ENCODE measurements at places on chromosomes 11 and 22. TPM values are rescaled to one million over a fixed set of nuclear protein-coding genes. Genes with fewer than 3 reads are reported as not detected.

The MRGPRX1 gene
- total RNA-seq, result not detected

The KRTAP5-2 gene
- total RNA-seq, result not detected

The MAJIN gene
- total RNA-seq, result 0.71 TPM

The SPI1 gene
- total RNA-seq, result 98.3 TPM

The OR6A2 gene
- total RNA-seq, result 0.10 TPM

The CALCA gene
- not detected for total RNA-seq

The SCGB1A1 gene
- not detected for total RNA-seq

The KRTAP5-11 gene
- not detected for total RNA-seq

DNA sequence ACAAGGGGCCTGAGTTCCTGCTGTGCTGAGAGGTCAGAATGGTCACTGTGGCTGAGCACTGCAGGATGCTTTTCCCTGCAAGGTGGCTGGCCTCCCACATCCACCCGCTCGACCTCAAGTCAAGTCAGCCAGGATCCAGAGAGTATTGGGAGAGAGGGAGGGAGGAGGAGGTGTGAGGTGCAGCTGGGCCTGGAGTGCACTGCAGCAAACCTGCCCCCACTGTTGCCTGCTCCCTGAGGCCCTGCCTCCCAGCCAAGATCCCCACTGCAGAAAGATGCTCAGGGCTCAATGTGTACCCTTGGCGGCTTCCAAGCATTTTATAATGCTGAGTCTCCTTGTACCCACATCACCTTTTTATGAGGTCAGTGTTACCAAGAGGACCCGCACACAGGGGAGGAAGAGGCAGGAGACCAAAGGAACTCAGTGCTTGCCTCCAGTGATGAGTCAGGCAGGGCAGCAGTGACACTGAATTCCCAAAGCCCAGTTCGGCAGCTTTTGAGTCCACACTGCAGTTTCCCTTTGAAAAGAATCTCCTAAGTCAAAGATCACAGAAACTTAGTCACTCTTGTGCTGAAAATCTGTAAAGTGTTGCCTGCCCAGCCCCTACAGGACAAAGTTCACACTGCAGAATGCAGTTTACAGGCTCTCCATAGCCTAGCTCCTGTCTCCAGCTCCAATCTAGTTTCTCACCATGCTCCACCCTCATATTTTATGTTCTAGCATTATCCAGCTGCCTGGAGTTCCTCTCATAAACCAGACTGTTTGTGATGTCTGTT is 3.1 kb downstream of the ENDOD1 start:
- peak; percentile 37 for DNase-seq

- no peak for DNase-seq
Observed at GRCh38 chr11:130313383-130314183, 1.1 kb downstream of the ZBTB44 start.

DNA sequence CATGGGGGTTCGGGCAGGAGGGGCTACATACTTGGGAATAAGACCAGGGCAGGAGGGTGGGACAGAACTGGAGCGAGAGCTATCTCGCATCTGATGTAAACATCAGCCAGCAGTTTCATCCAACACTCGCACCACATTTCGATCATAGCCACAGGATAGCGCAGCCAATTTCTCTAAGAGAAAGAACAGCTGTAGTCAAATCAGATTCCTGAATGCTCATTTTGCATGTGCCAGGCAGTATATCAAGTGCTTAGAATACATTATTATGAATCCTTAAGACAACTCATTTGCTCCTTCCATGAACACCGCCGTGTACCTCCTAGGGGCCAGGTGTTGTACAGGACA is 14.5 kb downstream of the DGCR2 start:
- no peak for DNase-seq

DNA sequence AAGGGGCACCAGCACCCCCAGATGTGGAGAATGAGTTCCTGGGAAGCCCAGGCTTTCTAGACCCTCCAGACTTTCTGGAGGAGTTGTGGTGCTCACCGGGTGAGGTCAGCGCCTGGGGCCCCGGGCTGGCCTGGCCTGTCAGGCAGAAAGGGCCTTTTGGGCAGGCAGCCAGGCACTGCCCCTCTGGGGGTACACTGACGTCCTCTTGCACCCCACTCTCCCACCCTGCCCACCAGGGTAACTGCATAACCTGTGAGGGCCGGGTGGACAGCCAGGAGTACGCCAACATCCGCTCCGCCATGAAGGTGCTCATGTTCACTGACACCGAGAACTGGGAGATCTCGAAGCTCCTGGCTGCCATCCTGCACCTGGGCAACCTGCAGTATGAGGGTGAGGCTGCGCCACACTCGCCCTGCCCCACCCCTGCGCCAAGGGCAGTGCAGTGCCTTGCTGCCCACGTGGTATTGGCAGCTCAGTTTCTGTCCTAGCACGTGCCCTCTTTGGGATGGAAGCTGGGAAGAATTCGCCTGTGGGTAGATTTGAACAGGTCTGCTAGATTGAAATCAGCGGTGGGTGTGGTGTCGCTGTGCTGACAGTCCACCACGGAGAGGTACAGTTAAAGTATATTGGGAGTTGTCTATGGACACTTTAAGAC is 30.1 kb downstream of the MYO7A start:
- DNase-seq, result no peak

GRCh38 chr11:77003963-77004362 is 30.2 kb upstream of the B3GNT6 start:
- DNase-seq, result no peak

DNA sequence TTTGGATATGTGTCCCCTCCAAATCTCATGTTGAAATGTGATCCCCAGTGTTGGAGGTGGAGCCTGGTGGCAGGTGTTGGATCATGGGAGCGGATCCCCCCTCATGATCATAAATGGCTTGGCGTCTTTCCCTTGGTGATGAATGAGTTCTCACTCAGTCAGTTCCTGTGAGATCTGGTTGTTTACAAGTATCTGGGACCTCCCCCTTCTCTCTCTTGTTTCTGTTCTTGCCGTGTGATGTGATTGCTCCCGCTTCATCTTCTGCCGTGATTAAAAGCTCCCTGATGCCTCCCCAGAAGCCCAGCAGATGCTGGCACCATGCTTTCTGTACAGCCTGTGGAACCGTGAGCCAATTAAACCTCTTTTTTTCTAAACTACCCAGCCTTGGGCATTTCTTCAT is 102.2 kb downstream of the SEZ6L start:
- DNase-seq, result no peak

DNA sequence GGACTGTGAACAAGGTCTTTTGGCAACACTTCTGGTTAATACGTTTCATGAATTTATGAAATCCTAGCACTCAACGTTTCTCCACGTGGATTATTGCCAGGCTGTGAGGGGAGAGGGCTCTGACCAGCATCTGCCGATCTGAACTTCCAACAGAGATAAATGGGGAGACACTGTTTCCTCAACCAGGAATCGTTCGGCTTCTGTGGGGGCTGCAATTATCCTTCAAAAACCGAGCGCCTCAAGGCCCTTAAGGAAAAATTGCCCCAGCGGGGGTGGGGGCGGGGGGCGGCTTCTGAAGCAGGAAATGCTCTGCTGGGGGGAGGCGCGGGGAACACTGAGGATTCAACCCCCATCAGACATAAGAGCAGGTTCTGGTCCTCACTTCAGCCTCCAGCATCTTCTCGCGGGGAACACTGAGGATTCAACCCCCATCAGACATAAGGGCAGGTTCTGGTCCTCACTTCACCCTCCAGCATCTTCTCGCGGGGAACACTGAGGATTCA is 155.6 kb downstream of the BRD1 start:
- no peak for DNase-seq

- DNase-seq, result no peak
Observed at GRCh38 chr11:129723146-129723760, 92.4 kb upstream of the TMEM45B start.

- DNase-seq, result no peak
Observed at GRCh38 chr11:108278546-108278945, 55.7 kb downstream of the ATM start.

DNA sequence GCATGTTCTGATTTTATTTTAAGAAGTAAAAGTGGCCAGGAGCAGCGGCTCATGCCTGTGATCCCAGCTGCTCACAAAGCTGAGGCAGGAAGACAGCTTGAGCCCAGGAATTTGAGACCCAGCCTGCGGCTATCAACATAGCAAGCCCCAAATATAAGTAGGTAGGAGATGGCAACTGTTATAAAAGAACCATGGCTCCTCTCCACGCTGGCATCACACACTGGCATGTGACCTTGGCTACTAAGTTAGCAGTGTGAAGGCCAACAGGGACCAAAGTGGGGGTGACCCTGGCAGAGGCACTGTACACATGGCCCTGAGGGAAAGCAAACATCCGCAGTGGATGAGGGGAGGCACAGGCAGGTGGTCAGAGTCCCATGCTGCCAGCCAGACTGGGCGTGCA is 33.0 kb downstream of the TPST2 start:
- no peak for DNase-seq

- no peak for DNase-seq
Observed at GRCh38 chr11:66881451-66881835, 24.6 kb downstream of the LRFN4 start.

GRCh38 chr11:64083398-64084080 is 47.8 kb downstream of the FLRT1 start:
- DNase-seq, result no peak

DNA sequence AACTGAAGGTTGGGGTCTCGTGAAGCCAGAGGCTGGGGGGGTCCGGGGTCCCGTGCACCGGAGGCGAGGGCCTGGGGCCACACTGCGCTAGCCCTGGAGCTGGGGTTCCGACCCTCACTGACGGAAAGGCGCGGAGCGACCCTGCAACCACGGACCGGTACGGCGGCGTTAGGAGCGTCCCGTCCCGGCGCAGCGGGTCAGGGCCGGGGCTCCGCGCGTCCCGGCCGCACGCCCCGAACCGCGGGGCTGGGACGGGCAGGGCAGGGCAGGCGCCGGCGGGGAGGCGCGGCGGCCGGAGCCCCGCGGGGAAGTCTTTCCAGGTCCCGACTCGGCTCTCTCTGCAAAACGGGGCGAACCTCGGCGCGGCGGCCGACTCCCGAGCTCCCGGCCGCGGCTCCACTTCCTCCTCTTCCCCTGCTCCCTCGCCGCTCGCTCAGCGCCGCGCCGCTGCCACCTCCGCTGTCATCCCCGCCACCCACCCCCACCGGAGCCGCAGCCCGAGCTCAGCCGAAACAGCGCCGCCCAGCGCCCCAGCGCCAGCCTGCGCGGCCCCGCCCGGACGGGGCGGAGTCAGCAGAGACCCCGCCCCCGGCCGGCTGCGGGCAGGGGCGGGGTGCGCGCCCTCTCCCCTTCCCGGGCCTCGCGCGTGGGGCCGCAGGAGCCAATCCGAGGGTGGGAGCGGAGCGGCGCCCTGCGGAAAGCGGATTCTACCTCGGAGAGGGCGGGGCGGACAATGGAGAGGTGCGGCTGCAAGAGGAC is at the start of gene GDPD5:
TSS of gene GDPD5 (minus strand) at position 509 of the 759 bp plus-strand sequence. CDS start 48,206 bp downstream, outside the sequence.
- DNase-seq, result peak; percentile 91

- DNase-seq, result peak; percentile 50
Observed at GRCh38 chr22:44192098-44192815, 11.5 kb downstream of the PARVG start.

- no peak for DNase-seq
Observed at GRCh38 chr22:24894220-24894975, 52.1 kb downstream of the LHFPL7 start.

- DNase-seq, result no peak
Observed at GRCh38 chr11:62010935-62011528, 43.6 kb upstream of the FTH1 start.

- no peak for DNase-seq
Observed at GRCh38 chr11:112339566-112339965, 78.9 kb upstream of the PLET1 start.

DNA sequence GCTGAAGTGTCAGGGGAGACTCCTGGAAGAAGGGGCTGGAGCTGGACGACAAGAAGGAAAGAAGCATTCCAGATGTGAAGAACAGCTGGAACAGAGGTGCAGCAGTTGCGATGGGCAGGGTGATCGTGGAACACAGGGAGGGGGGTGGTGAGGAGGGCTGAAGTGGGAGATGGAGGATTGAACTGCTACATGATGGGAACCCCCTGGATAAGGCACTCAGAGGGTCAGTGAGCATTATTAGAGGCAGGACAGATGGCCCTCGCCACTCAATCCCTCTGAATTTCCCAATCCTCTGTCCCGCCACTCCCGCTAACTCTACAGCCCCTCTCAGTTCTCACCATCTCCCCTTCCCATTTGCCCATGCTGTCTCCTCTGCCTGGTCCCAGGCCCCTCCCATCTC is 14.0 kb downstream of the SERPINH1 start:
- DNase-seq, result no peak

GRCh38 chr11:1927026-1927847 is 7.7 kb downstream of the TNNT3 start:
- DNase-seq, result no peak

DNA sequence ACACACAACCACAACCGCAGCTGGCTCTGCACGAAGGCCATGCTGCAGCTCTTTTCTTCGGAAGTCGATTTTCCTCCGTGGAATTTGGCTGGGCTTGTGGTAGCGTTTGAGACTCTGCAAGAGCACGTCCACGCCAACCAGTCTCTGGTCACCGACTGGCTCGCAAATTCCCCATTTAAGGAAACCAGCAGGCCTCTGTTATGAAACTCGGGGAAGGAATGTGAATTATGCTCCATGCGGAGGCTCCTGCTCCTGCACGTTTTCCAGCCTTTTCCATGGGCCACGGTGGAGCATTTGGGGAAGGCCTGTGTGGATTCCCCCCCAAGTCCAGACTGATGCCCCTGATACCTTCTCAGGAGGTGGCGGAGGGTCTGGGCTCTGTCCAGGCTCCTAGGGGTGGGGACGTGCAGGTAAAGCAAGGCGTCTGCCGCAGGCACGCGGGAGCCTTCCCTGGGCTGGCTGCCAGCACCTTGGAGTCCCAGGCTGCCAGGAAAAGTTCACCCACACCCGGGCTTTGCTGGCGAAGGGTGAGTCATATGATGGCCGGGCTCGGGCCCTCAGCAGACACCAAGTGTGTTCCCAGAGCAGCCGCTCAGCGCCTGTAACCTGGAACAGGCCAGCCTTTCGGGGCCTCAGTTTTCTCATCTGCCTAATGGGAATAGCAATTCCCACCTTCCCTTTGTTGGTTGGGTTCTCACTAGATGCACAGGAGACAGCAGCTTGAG is 41.9 kb downstream of the LRP5 start:
- no peak for DNase-seq

DNA sequence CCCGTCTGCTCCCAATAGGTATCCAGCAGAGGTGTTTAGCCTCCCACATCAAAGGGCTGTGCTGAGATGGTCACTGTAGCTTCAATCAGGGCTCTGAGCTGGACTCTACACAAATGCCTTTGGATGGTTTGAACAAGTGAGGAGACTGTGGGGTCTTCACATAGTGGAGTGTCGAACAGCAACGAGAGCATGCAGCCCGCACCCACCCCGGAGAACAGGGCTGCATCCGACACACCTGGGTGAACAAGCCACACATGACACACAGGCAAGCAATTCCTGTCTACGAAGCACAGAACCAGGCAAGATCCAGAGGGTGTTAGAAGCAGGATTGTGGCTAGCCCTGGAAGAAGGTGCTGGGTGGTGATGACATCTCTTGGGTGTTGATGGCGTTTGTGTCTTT is 58.0 kb upstream of the FGF3 start:
- no peak for DNase-seq

All from B cell (primary cell).